Muscle of leg (tissue), 16 donors: ENCODE measurements at places on chromosomes 7 and 10. TPM values are rescaled to one million over a fixed set of nuclear protein-coding genes. Genes with fewer than 3 reads are reported as not detected.

Gene EBLN1
- total RNA-seq, result 0.09 TPM

- H3K36me3 ChIP-seq, result no peaks in the 10 kb centered on the region
- H3K4me3 ChIP-seq, result no peak overlapping the region
- no peaks in the 10 kb centered on the region for H3K27me3 ChIP-seq
- DNase-seq, result no peak
- no peaks in the 10 kb centered on the region for H3K4me1 ChIP-seq
Observed at GRCh38 chr10:48767373-48768143, 82.9 kb downstream of the WDFY4 start.

Gene RAB11FIP2
- 28.6 TPM for total RNA-seq

DNA sequence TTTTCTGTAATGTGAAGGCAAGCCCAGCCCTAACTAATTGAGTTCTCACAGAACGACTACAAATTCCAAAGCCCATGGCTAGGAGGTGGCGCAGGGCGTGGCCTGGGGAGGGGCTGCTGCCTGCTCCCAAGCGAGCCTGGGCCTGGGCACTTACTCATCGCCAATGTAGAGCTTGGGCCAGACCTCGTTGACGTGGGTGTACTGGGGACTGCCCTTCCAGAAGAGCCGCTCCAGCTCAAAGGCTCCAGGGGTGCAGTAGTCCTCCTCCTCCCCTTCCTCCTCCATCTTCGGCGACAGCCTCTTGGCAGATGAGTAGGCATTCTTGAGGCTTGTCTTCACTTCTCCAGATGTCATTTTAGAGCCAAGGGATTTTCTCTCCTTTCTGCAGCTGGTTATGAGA is 53.3 kb upstream of the SAMD8 start:
- no peak overlapping the region for H3K27ac ChIP-seq
- H3K4me1 ChIP-seq, result peaks cover 20% of the 10 kb centered on the region
- no peak overlapping the region for H3K4me3 ChIP-seq
- no peak for DNase-seq
- H3K27me3 ChIP-seq, result no peaks in the 10 kb centered on the region

DNA sequence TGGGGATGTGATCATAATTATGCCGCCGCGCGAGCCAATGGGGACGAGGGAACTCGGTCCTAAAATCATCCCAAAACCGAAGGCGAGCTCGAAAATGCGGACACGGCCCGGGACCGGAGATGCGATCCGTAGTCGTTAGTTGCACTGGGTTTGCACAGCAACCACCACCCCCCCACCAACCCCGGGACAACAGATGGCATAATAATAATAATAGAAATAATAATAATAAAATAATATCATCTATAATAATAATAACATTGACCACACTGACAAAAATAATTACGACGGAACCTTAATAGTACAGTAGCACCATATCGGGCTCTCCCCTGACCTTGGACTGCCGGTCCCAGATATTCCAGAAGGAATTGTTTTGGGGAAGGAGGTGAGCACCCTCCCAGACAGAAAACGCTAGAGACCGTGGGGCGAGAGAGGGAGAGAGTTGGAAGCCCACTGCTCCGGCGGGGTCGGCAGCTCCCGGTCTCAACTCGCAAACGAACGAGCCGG is 1.1 kb upstream of the EMX2 start:
- no peaks in the 10 kb centered on the region for H3K36me3 ChIP-seq
- H3K4me1 ChIP-seq, result peaks cover 53% of the 10 kb centered on the region
- peak; percentile 95 for DNase-seq

Gene C10orf53
- not detected for total RNA-seq

Gene GIMAP5
- total RNA-seq, result 11.6 TPM

GRCh38 chr10:75974080-75974479 is 542.7 kb downstream of the LRMDA start:
- peaks cover 15% of the 10 kb centered on the region for H3K4me1 ChIP-seq
- H3K36me3 ChIP-seq, result no peaks in the 10 kb centered on the region
- H3K4me3 ChIP-seq, result no peak overlapping the region
- H3K27ac ChIP-seq, result no peak overlapping the region
- DNase-seq, result no peak
- H3K27me3 ChIP-seq, result no peaks in the 10 kb centered on the region

Gene CHAT
- total RNA-seq, result not detected

GRCh38 chr10:58701405-58702135 is 188.9 kb downstream of the BICC1 start:
- peaks cover 12% of the 10 kb centered on the region for H3K4me1 ChIP-seq
- no peak overlapping the region for H3K4me3 ChIP-seq
- H3K36me3 ChIP-seq, result no peaks in the 10 kb centered on the region

- H3K27ac ChIP-seq, result no peak overlapping the region
- DNase-seq, result no peak
- H3K36me3 ChIP-seq, result no peaks in the 10 kb centered on the region
- H3K4me1 ChIP-seq, result peaks cover 13% of the 10 kb centered on the region
- no peaks in the 10 kb centered on the region for H3K27me3 ChIP-seq
Observed at GRCh38 chr7:4840079-4840501, 21.7 kb downstream of the PAPOLB start.

Gene ZRANB1
- 24.7 TPM for total RNA-seq

- no peak overlapping the region for H3K4me3 ChIP-seq
- peak; percentile 77 for DNase-seq
- H3K27ac ChIP-seq, result no peak overlapping the region
- no peaks in the 10 kb centered on the region for H3K27me3 ChIP-seq
- H3K4me1 ChIP-seq, result no peaks in the 10 kb centered on the region
Observed at GRCh38 chr7:75762350-75762917, 9.6 kb downstream of the CCL26 start.

- H3K27me3 ChIP-seq, result no peaks in the 10 kb centered on the region
- no peak overlapping the region for H3K27ac ChIP-seq
- no peak overlapping the region for H3K4me3 ChIP-seq
- DNase-seq, result no peak
- peaks cover 14% of the 10 kb centered on the region for H3K4me1 ChIP-seq
Observed at GRCh38 chr7:5776894-5777660, 4.4 kb downstream of the RNF216 start.

DNA sequence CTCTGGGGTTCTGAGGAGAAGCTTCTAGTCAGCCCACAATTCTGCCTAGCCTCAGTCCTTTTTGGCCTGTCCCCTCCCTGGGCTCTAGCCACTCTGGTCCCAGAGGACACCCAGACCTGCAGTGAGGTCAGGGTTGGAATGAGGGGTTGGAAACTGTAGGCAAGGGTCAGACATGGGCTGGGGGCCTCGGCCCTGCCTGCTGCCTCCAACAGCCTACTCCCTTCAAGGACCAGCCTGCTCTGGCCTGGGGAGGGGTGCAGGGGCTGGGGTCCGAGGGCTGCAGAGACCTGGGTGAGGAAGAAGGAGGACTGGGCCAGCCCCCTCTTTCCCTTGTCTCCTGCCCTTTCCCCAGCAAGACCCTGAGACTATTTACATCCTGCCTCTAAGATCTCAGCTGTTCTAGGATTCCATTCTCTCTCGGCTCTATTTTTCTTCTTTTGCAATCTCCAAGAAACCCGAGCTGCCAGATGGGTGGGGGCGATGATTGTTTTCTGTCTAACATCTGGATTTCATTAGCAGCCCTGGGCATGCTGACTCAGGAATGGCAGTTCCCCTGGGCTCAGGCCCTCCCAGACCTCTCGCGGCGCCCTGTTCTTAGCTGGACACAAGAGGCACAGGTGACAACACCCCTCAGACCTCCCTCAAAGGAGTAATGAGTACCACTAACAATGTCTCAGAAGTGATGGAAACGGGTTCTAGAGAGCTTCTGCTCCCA is 23.1 kb downstream of the ZCCHC24 start:
- H3K27ac ChIP-seq, result peak overlapping the region; percentile 74
- peak; percentile 84 for DNase-seq
- H3K36me3 ChIP-seq, result peaks cover 50% of the 10 kb centered on the region
- peaks cover 77% of the 10 kb centered on the region for H3K4me1 ChIP-seq
- no peaks in the 10 kb centered on the region for H3K27me3 ChIP-seq

DNA sequence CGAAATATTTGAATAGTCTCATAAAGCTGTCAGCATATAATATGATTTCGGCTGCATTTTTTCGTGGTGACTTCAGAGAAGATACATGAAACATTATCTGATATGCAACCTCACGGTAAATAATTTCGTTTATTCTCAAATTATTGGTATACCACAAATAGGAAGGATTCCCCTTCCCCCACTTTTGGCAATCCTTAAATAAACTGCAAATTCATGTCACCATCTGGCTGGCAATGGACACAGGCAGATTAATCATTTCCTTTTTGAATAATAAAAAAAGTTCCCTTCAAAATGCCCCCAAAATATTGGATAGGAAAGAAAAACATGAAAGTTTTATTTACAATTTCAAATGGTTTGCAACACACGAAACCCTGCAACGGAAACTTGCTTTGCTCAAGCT is 234.5 kb upstream of the MEOX2 start:
- H3K4me3 ChIP-seq, result no peak overlapping the region
- H3K4me1 ChIP-seq, result no peaks in the 10 kb centered on the region
- no peaks in the 10 kb centered on the region for H3K36me3 ChIP-seq
- H3K27ac ChIP-seq, result no peak overlapping the region
- H3K27me3 ChIP-seq, result no peaks in the 10 kb centered on the region
- no peak for DNase-seq

DNA sequence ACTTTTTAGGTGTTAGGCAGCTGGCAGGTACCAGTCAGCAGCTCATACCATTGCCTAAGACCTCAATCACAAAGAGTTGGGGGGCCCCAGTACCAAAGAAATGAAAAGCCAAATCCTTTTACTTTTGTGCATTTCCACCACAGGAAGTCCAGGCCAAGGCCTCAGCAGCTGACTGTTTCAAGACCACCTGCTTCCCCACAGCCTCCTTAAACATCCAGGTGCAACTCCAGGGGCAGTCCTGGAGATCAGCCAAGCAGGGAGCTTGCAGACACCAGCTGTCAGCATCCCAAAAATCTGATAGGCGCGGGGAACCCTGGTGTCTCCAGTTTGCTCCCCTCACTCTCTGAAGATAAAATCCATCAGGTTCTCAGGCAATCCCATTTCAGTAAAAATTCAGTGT is 91.5 kb upstream of the EFCAB10 start:
- peaks cover 10% of the 10 kb centered on the region for H3K4me1 ChIP-seq
- no peak for DNase-seq
- H3K27ac ChIP-seq, result no peak overlapping the region
- H3K36me3 ChIP-seq, result no peaks in the 10 kb centered on the region
- no peaks in the 10 kb centered on the region for H3K27me3 ChIP-seq

GRCh38 chr10:120824881-120825309 is 26.3 kb upstream of the WDR11 start:
- no peaks in the 10 kb centered on the region for H3K4me1 ChIP-seq
- H3K36me3 ChIP-seq, result no peaks in the 10 kb centered on the region
- H3K27me3 ChIP-seq, result no peaks in the 10 kb centered on the region
- H3K27ac ChIP-seq, result no peak overlapping the region

Gene CLDN4
- total RNA-seq, result 0.27 TPM

DNA sequence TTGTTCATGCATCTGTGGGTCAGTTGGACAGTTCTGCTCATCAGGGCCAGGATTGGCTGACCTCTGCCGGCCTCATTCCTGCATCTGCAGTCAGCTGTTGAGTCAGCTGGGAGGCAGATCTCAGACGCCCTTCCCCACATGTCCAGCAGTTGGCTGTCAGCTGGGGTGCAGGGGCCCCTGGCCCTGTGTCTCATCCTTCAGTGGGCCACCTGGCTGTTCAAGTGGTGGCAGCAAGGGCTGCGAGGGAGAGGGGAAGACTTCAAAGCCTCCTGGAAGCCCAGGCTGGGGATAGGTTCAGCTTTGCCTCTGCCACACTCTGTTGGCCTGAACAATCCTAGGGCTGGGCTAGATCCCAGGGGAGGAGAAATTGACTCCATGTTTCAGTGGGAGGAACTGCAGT is 33.2 kb downstream of the TACR2 start:
- H3K27ac ChIP-seq, result no peak overlapping the region
- H3K4me1 ChIP-seq, result peaks cover 15% of the 10 kb centered on the region
- H3K27me3 ChIP-seq, result no peaks in the 10 kb centered on the region
- H3K4me3 ChIP-seq, result no peak overlapping the region

GRCh38 chr7:66348959-66349358 is 143.8 kb downstream of the TPST1 start:
- H3K4me3 ChIP-seq, result no peak overlapping the region
- H3K4me1 ChIP-seq, result no peaks in the 10 kb centered on the region
- peak; percentile 46 for DNase-seq
- H3K27ac ChIP-seq, result no peak overlapping the region
- no peaks in the 10 kb centered on the region for H3K36me3 ChIP-seq
- H3K27me3 ChIP-seq, result no peaks in the 10 kb centered on the region

DNA sequence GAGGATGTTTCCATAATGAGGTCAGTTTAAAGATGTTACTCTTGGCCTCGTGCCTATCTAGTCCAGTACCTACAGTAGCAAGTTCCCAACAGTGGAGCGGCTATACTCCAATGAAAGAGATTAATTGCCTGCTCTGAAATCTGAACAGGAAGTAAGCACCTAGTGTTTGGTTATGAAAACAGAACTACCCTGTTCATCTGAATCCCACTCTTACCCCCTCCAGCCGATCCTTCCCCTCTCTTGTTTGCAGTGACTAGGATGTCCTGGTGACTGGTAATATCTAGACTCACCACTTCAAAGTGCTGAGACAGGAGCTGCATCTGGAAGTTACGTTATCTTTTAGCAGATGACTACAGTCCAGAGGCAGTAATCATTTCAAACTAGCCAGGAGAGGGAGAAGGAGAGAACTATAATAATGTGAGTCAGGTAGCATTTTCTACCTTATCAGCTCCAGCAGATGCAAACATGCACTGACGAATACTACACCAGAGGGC is 666.7 kb upstream of the NRP1 start:
- no peak for DNase-seq
- H3K27me3 ChIP-seq, result no peaks in the 10 kb centered on the region
- no peak overlapping the region for H3K4me3 ChIP-seq

DNA sequence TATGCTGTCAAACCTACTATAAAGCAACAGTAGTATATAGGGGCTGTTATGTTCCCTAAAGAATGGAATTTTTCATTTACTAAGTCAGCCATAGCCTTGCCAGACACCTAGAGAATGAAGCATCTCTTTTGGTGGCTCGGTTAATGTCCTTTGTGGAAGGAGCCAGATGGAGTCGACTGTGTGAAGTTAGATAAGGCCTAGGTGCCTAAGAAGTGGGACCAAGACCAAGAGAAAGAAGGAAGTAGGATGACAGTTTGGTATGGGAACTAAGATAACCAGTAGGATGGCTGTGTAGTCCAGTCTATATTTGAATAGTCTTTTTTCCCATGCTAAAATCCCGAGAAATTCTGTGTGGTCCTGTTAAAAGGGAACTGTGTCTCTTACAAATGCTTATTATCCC is 62.2 kb downstream of the REEP3 start:
- H3K4me1 ChIP-seq, result peaks cover 7% of the 10 kb centered on the region
- DNase-seq, result no peak
- H3K27me3 ChIP-seq, result no peaks in the 10 kb centered on the region
- no peaks in the 10 kb centered on the region for H3K36me3 ChIP-seq
